A549 treated with Hydrocortisone at 1 μM for 4 hours (cell line): ENCODE measurements at places on chromosomes 1 and 21. TPM values are rescaled to one million over a fixed set of nuclear protein-coding genes. Genes with fewer than 3 reads are reported as not detected.

The MTMR11 gene
- total RNA-seq: 6.3 to 8.1 TPM (median 7.2 TPM) in 5 replicates

The C1orf115 gene
- 4.6 to 7.0 TPM (median 5.8 TPM) in 5 replicates for total RNA-seq

The SLC2A5 gene
- total RNA-seq: 0.29 to 0.71 TPM (median 0.38 TPM) in 5 replicates

The IVL gene
- 0.07 to 0.09 TPM (median 0.08 TPM) in 3 of 5 replicates, not detected in the others for total RNA-seq

The C8A gene
- not detected in 5 replicates for total RNA-seq

The CRYZ gene
- total RNA-seq: 73.4 to 87.8 TPM (median 83.5 TPM) in 5 replicates

The PRKAA2 gene
- 1.5 to 2.3 TPM (median 1.8 TPM) in 5 replicates for total RNA-seq

The GJA4 gene
- total RNA-seq: not detected in 5 replicates

The TEX38 gene
- total RNA-seq: 0.16 TPM in 1 of 5 replicates, not detected in the others

The GSTM4 gene
- total RNA-seq: 8.8 to 9.9 TPM (median 8.9 TPM) in 5 replicates

The ADCY10 gene
- total RNA-seq: 0.03 to 0.38 TPM (median 0.10 TPM) in 3 of 5 replicates, not detected in the others

The EPHA2 gene
- 119 to 130 TPM (median 123 TPM) in 5 replicates for total RNA-seq

The OR2L3 gene
- not detected in 5 replicates for total RNA-seq

The VTCN1 gene
- total RNA-seq: 0.07 to 0.12 TPM (median 0.10 TPM) in 4 of 5 replicates, not detected in the other

The MEGF6 gene
- 6.7 to 11.2 TPM (median 8.8 TPM) in 5 replicates for total RNA-seq

The ATP6V1G3 gene
- total RNA-seq: not detected in 5 replicates

The RNF186 gene
- not detected in 5 replicates for total RNA-seq

The OR2G6 gene
- not detected in 5 replicates for total RNA-seq

The CRYAA gene
- not detected in 5 replicates for total RNA-seq

The ZNF648 gene
- total RNA-seq: not detected in 5 replicates

The MTARC1 gene
- 7.8 to 9.6 TPM (median 8.7 TPM) in 5 replicates for total RNA-seq

The NLRP3 gene
- total RNA-seq: 0.08 TPM in 1 of 5 replicates, not detected in the others

The RHD gene
- total RNA-seq: not detected in 5 replicates

The DENND4B gene
- 28.7 to 34.7 TPM (median 32.6 TPM) in 5 replicates for total RNA-seq

The TEKT2 gene
- total RNA-seq: 0.07 TPM in 1 of 5 replicates, not detected in the others

The LRRC39 gene
- 0.06 to 0.13 TPM (median 0.08 TPM) in 5 replicates for total RNA-seq

The MPZ gene
- 0.13 to 0.27 TPM (median 0.21 TPM) in 4 of 5 replicates, not detected in the other for total RNA-seq

The CNKSR1 gene
- 0.15 to 0.51 TPM (median 0.30 TPM) in 5 replicates for total RNA-seq

The BTBD8 gene
- 0.46 to 0.84 TPM (median 0.70 TPM) in 5 replicates for total RNA-seq

The SON gene
- 70.3 to 126 TPM (median 82.2 TPM) in 5 replicates for total RNA-seq

The FHAD1 gene
- total RNA-seq: 0.42 to 0.68 TPM (median 0.60 TPM) in 5 replicates

The KLHL12 gene
- 16.3 to 20.8 TPM (median 18.5 TPM) in 5 replicates for total RNA-seq

The HSD3B2 gene
- not detected in 5 replicates for total RNA-seq

The LAD1 gene
- 0.47 to 1.4 TPM (median 0.62 TPM) in 5 replicates for total RNA-seq

The IFNLR1 gene
- total RNA-seq: 0.90 to 1.2 TPM (median 1.1 TPM) in 5 replicates

The CLK2 gene
- 22.3 to 26.3 TPM (median 25.4 TPM) in 5 replicates for total RNA-seq

The GPATCH2 gene
- 6.5 to 10.2 TPM (median 7.1 TPM) in 5 replicates for total RNA-seq
